ENCODE measurements at places on chromosomes 2 and 18. TPM values are rescaled to one million over a fixed set of nuclear protein-coding genes. Genes with fewer than 3 reads are reported as not detected.

GRCh38 chr2:160401895-160402294 lies 91.7 kb downstream of the RBMS1 start:
- peaks cover 14% of the 10 kb centered on the region for H3K36me3 ChIP-seq
- peaks cover 51% of the 10 kb centered on the region for H3K4me1 ChIP-seq
- no peaks in the 10 kb centered on the region for H3K27me3 ChIP-seq
- no peak overlapping the region for H3K4me3 ChIP-seq

- no peaks in the 10 kb centered on the region for H3K4me1 ChIP-seq
- DNase-seq, result no peak
- no peaks in the 10 kb centered on the region for H3K36me3 ChIP-seq
- H3K4me3 ChIP-seq, result no peak overlapping the region
- no peaks in the 10 kb centered on the region for H3K27me3 ChIP-seq
- H3K27ac ChIP-seq, result no peak overlapping the region
Measured at GRCh38 chr18:60893355-60894097, 439.7 kb upstream of the CDH20 start.

DNA sequence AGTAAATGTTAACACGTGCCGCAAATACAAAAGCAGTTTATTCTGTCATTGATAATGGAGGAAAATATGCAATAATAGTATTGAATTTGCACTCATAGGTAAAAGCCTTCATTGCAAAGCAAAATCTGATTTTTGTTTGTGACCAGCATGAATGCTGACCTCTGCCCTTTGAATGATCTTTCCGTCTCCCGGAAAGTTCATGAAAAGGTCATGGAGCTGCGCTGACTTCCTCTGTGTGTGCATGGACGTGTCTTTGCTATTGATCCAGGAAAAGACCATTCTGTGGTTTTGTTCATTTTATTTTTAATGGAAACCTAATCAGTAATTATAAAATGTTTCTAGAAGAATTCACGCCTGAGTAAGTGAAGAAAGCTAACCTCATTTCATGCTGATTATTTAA lies 320.0 kb downstream of the MTX2 start:
- H3K27ac ChIP-seq, result no peak overlapping the region
- H3K27me3 ChIP-seq, result peaks cover 48% of the 10 kb centered on the region
- peaks cover 2% of the 10 kb centered on the region for H3K4me1 ChIP-seq
- H3K36me3 ChIP-seq, result no peaks in the 10 kb centered on the region

DNA sequence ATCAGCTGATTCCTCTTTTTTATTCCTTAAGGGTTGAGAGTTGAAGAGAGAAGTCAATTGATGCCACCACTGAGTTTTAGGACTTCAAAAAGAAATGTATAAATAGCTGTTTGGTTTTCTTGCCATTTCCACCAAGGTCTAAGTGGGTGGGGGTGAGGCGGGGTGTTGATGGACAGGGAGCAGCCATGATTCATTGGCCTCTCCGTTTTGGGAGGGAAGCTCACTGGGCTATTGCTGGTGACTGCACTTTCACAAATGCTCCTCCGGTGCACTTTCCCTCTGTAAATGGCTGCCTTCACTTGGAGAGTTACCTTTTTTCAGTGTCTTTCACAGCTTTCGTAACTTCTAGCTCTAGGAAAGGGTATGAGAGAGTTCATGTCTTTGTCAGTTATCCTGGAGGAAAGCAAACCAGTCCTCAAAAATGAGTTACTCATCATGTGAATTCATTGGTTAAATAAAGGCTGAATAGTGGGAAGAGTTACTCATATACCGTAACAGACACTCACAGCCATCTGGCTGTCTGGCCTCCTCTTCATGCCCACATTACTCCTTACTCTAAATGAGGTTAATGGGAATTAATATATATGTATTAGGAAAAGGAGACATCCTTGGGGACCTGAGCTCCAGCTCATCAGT lies 17.4 kb upstream of the CTAGE1 start:
- H3K4me1 ChIP-seq, result no peaks in the 10 kb centered on the region
- no peak for DNase-seq
- H3K27me3 ChIP-seq, result no peaks in the 10 kb centered on the region
- H3K4me3 ChIP-seq, result no peak overlapping the region
- H3K36me3 ChIP-seq, result no peaks in the 10 kb centered on the region
- no peak overlapping the region for H3K27ac ChIP-seq

DNA sequence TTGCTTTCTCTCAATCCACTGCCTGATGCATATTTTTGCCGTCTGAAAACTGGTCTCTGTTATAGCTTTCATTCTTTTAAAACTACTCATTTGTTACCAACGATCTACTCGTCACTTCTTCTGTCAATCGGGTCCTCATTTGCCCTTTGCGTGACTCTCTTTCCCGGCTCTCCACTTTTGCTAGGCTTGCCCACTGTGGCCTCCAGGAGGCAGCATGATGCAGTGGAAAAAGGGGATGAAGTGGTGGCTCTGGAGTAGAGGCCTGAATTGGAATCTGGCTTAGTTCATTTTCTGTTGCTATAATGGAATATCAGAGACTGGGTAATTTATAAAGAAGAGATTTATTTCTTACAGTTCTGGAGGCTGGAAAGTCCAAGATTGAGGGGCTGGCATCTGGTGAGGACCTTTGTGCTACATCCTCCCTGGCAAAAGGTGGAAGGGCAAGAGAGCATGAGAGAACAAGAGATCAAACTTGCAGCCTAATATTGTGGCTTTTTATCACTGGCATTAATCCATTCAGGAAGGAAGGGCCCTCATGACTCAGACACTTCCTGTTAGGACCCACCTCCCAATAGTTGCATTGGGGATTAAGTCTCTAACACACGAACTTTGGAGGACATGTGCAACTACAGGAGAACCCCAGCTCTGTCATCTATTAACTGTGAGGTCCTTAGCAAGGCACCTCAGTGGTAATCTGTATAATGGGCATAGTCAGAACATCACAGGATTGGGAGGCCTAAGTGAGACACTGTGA lies 15.4 kb downstream of the GDF7 start:
- H3K4me1 ChIP-seq, result no peaks in the 10 kb centered on the region
- no peaks in the 10 kb centered on the region for H3K27me3 ChIP-seq
- no peak for DNase-seq
- no peak overlapping the region for H3K4me3 ChIP-seq

GRCh38 chr18:22311301-22311700 lies 106.4 kb downstream of the CTAGE1 start:
- H3K4me3 ChIP-seq, result no peak overlapping the region
- H3K4me1 ChIP-seq, result no peaks in the 10 kb centered on the region
- no peaks in the 10 kb centered on the region for H3K36me3 ChIP-seq
- H3K27ac ChIP-seq, result no peak overlapping the region

Gene CRIM1
- total RNA-seq, result 17.6 TPM

Gene SPEG
- 0.52 TPM for total RNA-seq

Gene REG3A
- not detected for total RNA-seq

Gene TRABD2A
- 30.2 TPM for total RNA-seq

All from activated CD8-positive, alpha-beta memory T cell treated with anti-CD3 and anti-CD28 coated beads, Interleukin-2, amount 10 ng/mL, durations not matched to agents 7 days and 5 days (primary cell).